ENCODE measurements at places on chromosomes 1 and 21. TPM values are rescaled to one million over a fixed set of nuclear protein-coding genes. Genes with fewer than 3 reads are reported as not detected.

GRCh38 chr1:29455781-29456180 is 219.5 kb downstream of the PTPRU start:
- no peak overlapping the region for H3K4me3 ChIP-seq
- H3K27me3 ChIP-seq = no peaks in the 10 kb centered on the region
- H3K27ac ChIP-seq = no peak overlapping the region
- H3K4me1 ChIP-seq = no peaks in the 10 kb centered on the region
- no peak for DNase-seq

DNA sequence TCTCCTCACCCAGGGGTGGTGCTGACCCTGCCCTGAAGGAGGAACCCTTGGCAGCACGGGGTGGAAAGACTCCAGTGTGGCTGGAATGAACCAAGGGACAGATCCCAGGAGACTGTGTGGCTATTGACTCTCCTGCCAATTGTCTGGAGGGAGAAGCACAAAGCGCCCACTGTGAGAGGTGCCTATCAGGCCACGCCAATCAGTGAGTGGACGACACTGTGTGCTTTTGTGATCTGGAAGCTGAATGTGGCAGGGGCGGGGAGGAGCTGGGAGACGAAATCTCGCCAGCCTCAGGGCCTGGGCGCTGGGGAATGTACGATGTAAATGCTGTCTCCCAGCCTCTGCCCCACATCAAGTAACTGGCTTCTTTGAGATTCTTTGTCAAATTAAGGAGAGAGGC is 167.1 kb downstream of the ZBTB18 start:
- H3K4me3 ChIP-seq = no peak overlapping the region
- DNase-seq = no peak
- H3K27ac ChIP-seq = no peak overlapping the region

DNA sequence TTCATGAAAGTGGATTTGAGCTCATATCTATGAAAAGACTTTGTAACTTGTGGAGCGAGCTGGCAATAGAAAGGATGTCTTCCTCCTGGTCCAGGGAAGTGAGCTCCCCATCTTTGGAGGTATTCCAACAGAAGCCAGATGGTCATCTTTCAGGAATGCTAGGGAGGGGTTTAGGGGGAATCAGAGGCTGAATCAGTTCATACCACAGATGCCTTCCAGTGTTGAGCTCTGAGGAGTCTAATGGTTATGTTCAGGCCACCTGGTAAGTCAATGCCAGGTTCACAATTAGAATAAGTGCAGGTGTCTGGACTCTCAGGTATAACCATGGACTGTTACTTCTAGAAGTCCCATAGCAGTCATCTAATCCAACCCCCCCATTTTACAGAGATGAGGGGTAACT is 119.1 kb downstream of the ACTL8 start:
- H3K27me3 ChIP-seq = no peaks in the 10 kb centered on the region
- H3K4me1 ChIP-seq = peaks cover 5% of the 10 kb centered on the region
- no peak overlapping the region for H3K27ac ChIP-seq
- no peak overlapping the region for H3K4me3 ChIP-seq
- DNase-seq = no peak
- no peaks in the 10 kb centered on the region for H3K36me3 ChIP-seq

GRCh38 chr1:25713961-25714360 is 86.0 kb upstream of the SELENON start:
- H3K4me1 ChIP-seq = no peaks in the 10 kb centered on the region
- no peak overlapping the region for H3K4me3 ChIP-seq
- H3K27ac ChIP-seq = no peak overlapping the region
- H3K36me3 ChIP-seq = no peaks in the 10 kb centered on the region
- no peaks in the 10 kb centered on the region for H3K27me3 ChIP-seq

DNA sequence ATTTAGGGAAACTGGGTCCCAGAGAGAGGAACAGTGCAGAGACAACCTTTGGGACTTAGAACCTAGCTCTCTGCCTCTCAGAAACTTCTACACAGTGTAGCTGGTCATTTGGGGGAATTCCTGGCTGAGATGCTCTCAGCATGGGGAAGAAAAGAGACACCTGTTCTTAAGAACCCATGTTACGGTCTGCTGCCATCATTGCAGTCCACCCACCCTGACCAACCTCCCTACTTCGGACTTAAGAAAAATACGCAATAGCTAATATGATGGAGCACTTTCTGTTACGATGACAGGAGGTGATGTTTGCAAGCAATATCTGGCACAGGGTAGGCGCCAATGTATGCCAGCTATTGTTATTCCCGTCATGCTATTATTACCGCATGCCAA is 177.9 kb downstream of the IGSF21 start:
- no peak for DNase-seq
- H3K27me3 ChIP-seq = peaks cover 17% of the 10 kb centered on the region
- H3K4me3 ChIP-seq = no peak overlapping the region
- H3K4me1 ChIP-seq = peaks cover 3% of the 10 kb centered on the region
- no peaks in the 10 kb centered on the region for H3K36me3 ChIP-seq
- no peak overlapping the region for H3K27ac ChIP-seq

DNA sequence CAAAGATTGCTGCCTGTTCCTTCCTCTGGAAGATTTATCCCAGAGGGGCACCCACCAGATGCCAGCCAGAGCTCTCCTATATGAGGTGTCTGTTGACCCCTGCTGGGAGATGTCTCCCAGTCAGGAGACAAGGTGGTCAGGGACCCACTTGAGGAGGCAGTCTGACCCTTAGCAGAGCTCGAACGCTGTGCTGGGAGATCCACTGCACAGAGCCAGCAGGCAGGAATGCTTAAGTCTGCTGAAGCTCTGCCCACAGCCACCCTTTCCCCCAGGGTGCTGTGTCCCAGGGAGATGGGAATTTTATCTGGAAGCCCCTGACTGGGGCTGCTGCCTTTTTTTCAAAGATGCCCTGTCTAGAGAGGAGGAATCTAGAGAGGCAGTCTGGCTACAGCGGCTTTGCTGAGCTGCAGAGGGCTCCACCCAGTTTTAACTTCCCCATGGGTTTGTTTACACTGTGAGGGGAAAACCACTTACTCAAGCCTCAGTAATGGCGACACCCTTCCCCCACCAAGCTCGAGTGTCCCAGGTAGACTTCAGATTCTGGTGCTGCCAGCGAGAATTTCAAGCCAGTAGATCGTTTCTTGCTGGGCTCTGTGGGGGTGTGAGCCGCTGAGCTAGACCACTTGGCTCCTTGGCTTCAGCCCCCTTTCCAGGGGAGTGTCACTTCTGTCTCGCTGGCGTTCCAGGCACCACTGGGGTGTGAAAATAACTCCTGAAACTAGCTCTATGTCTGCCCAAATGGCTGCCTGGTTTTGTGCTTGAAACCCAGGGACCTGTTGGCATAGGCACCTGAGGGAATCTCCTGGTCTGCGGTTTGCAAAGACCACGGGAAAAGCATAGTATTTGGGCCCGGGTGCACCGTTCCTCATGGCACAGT is 51.1 kb upstream of the PDC start:
- no peaks in the 10 kb centered on the region for H3K4me1 ChIP-seq
- no peaks in the 10 kb centered on the region for H3K27me3 ChIP-seq
- H3K27ac ChIP-seq = no peak overlapping the region

DNA sequence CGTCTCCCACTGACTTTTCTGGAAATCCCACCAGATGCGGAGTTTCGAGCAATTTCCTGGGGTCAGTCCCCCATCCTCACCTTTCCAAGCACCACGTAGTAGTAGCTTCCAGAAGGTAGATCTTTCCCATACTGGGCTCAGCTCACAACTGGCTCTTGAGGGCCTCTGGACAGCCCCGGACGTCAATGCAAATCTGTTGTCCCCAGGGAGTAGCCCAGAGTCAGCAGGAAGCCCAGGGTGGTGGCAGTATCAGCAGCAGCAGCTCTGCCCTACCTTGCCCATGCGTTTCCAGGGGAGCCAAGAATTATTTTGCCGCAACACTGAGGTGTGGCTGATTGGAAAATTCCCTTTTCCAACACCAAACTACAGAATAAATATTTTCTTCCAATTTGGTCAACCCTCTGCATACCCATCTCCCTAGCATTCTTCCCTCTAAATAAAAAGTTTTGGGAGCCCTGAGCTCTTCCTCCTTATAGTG is 70.3 kb downstream of the CD46 start:
- DNase-seq = no peak
- no peaks in the 10 kb centered on the region for H3K36me3 ChIP-seq
- H3K4me1 ChIP-seq = peaks cover 36% of the 10 kb centered on the region
- H3K4me3 ChIP-seq = no peak overlapping the region
- H3K27me3 ChIP-seq = no peaks in the 10 kb centered on the region
- no peak overlapping the region for H3K27ac ChIP-seq

DNA sequence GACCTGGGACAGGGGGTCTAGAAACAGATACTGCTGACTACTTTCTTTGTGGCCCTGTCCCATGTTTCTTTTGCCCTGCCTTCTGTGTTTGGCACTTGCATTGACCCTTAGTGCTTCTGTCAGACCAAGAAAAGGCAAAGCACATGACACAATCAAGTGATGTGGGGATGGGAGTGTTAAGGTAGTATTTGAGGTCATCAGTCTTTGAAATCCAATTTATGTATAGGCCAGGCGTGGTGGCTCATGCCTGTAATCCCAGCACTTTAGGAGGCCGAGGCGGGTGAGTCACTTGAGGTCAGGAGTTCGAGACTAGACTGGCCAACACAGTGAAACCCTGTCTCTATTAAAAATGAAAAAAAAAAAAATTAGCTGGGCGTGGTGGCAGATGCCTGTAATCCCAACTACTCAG is 26.0 kb downstream of the SERBP1 start:
- no peak for DNase-seq
- no peaks in the 10 kb centered on the region for H3K36me3 ChIP-seq
- no peak overlapping the region for H3K27ac ChIP-seq

GRCh38 chr1:157352817-157353408 is 199.4 kb downstream of the FCRL5 start:
- no peak for DNase-seq
- no peaks in the 10 kb centered on the region for H3K36me3 ChIP-seq
- no peak overlapping the region for H3K27ac ChIP-seq
- H3K27me3 ChIP-seq = no peaks in the 10 kb centered on the region
- no peak overlapping the region for H3K4me3 ChIP-seq

GRCh38 chr21:26941421-26941820 is 25.5 kb downstream of the ADAMTS5 start:
- H3K27ac ChIP-seq = no peak overlapping the region
- no peak overlapping the region for H3K4me3 ChIP-seq
- H3K4me1 ChIP-seq = peaks cover 4% of the 10 kb centered on the region
- no peaks in the 10 kb centered on the region for H3K27me3 ChIP-seq

DNA sequence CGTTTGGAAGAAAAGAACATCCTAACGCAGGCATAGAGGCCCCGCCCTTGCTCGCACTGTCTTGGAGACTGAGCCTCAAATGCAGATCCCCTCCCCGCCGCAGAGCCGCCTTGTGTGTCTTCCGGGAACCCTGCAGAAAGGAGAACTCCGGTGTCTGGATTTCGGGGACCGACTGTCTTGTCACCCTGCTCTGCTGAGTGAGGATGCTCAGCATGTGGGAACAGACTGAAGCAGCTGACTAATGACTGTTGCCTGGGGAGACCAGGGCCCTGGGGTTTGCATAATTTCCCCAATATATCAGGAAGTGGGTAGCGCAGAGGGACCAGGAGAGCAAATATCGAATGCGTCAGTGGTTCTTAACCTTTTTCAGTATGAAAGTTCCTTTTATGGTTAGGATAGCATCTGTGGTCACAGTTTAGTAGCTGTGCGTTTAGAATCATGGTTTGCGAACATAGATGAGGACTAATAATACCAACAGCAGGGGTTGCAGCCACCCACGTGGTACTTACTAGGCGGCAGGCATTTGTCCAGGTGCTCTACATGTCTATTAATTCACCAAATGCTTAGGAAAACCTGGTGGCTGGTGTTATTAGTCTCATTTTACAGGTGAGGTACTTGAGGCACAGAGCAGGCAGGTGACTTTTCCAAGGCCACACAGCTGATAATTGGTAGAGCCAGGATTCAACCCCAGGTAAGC is 14.3 kb downstream of the GPR137B start:
- H3K4me1 ChIP-seq = peaks cover 2% of the 10 kb centered on the region
- H3K27ac ChIP-seq = no peak overlapping the region
- no peak for DNase-seq
- no peak overlapping the region for H3K4me3 ChIP-seq

GRCh38 chr1:156376958-156377919 is 8.2 kb downstream of the RHBG start:
- H3K27ac ChIP-seq = no peak overlapping the region
- no peak for DNase-seq
- H3K36me3 ChIP-seq = no peaks in the 10 kb centered on the region
- no peak overlapping the region for H3K4me3 ChIP-seq
- peaks cover 17% of the 10 kb centered on the region for H3K4me1 ChIP-seq

DNA sequence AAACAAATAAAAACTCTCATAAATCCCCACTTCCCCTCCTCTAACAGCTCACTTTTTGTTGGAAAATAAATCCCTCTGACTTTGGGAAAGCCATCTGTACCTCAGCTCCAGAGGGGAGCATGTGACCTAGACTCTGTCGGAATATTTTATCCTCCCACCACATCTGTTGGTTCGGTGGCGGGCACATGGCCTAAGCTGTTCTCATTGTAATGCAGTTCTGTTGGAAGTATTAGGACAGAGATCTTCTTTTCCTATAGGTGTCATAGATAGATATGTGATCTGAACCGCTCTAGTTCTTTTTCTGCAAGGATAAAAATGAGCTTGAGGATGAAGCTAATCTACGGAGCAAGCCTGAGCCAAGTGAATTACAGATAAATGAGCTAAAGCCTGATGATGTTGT is 50.5 kb upstream of the EPS8L3 start:
- H3K27me3 ChIP-seq = no peaks in the 10 kb centered on the region
- H3K4me3 ChIP-seq = no peak overlapping the region
- H3K27ac ChIP-seq = no peak overlapping the region
- H3K4me1 ChIP-seq = no peaks in the 10 kb centered on the region
- H3K36me3 ChIP-seq = no peaks in the 10 kb centered on the region

DNA sequence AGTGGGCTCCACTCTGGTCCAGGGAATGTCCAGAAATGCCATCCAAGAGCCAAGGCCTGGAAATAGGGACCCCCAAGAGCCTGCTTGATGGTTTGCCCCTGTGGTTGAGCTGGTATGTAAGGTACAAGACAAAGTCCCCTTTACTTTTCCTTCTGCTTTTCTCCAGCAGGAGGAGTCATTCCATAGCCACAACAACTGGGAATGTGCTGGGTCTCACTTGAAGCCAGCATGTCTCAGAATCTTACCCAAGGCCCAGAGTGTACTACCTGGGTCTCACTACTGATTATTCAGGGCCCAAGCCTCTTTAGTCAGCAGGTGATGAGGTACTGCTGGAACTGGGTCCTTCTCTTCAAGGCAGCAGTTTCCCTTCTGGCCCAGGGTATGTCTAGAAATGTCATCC is 62.1 kb upstream of the CD55 start:
- no peak for DNase-seq
- no peak overlapping the region for H3K4me3 ChIP-seq
- H3K4me1 ChIP-seq = no peaks in the 10 kb centered on the region
- no peaks in the 10 kb centered on the region for H3K36me3 ChIP-seq
- H3K27me3 ChIP-seq = no peaks in the 10 kb centered on the region
- no peak overlapping the region for H3K27ac ChIP-seq

- peaks cover 3% of the 10 kb centered on the region for H3K27me3 ChIP-seq
- H3K36me3 ChIP-seq = no peaks in the 10 kb centered on the region
- H3K27ac ChIP-seq = no peak overlapping the region
- H3K4me3 ChIP-seq = no peak overlapping the region
- DNase-seq = no peak
Measured at GRCh38 chr1:110846861-110847260, 26.1 kb upstream of the CD53 start.

SUSD4 gene
- polyA plus RNA-seq = 5.6 TPM

CD2 gene
- polyA plus RNA-seq = 0.08 TPM

KRTAP8-1 gene
- not detected for polyA plus RNA-seq

HNRNPR gene
- polyA plus RNA-seq = 105 TPM

CDK11A gene
- polyA plus RNA-seq = 41.6 TPM

Measured in hepatocyte (in vitro differentiated cells).